ENCODE measurements at places on chromosomes 11 and 22.

DNA sequence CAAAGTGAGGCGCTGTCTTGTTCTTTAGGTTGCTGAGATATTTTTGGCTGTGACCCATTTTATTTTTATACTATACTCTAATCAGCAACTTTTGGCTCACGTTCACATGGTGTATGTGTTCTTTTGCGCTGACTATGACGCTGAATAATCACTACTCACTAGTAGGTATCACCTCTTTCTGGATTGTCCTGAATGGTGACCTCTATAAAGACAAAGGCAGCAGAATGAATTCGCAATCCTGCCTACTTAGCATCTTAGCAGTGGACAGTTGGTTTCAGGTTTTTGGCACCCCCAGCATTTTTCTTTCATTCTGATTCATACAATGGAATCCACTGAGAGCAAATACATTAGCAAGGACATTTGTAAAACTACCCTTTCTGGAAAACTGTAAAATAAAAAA, 351.3 kb downstream of the JRKL start:
- no peak for DNase-seq

DNA sequence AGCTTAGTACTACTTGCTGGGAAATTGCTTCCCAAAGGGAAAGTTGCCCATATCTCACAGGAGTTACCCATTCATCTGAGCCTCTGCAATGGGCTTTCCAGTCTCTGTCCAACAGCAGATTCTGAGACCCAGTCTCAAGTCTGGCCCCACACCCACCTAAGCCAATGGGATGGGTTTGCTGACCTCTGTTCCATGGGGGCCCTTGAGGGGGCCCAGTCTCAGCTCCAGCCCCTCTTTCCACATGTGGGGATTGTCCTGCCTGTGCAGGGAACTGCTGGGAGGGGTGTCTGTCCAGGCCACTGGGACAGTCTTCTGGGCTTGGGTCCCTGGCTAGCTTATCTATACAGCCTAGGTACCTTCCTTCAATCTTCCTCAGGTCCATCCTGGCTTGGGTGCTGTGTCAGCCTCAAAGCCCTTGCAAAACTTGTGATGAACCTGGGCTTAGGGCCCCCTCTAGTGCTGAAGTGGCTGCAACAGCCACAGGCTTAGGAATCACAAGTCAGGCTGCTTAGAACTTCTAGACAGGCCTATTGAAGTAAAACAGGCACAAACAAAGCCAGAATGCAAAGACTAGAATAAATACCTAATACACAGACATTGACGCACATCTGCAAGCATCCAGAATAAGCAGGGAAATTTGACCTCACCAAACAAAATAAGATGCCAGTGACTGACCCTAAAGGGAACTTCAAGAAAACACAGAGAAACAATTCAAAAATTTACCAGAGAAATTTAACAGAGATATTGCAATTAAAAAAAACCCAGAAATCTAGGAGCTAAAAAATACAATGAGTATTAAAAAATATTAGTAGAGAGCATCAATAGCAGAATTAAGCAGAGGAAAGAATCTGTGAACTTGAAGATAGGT, 11.7 kb upstream of the PATL1 start:
- DNase-seq = no peak

- DNase-seq = no peak
Measured at GRCh38 chr11:75766443-75767227, 1.9 kb upstream of the DGAT2 start.

GRCh38 chr11:75277991-75278790, 37.6 kb downstream of the TPBGL start:
- DNase-seq = no peak

- no peak for DNase-seq
Measured at GRCh38 chr11:25776238-25776637, 555.7 kb upstream of the ANO3 start.

GRCh38 chr22:27438271-27438980, 363.1 kb downstream of the MN1 start:
- no peak for DNase-seq

DNA sequence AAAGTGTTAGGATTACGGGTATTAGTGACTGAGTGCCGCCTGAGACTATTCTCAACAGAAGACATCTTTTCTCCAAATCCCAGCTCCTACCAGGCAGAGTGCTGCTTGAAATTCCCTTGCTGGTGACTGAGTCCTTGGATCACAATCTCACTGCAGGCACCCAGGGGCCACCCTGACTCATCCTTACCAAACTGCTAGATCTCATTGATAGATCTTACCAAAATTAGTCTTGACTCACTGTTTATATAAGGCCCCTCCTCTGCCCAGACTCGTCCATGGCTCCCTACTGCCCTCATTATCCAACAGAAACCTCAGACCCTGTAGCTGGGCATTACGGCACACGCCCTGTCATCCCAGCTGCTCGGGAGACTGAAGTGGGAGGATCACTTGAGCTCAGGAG, 14.7 kb downstream of the TBC1D10A start:
- no peak for DNase-seq

GRCh38 chr22:28426346-28427132, 253.1 kb downstream of the TTC28 start:
- DNase-seq = no peak

DNA sequence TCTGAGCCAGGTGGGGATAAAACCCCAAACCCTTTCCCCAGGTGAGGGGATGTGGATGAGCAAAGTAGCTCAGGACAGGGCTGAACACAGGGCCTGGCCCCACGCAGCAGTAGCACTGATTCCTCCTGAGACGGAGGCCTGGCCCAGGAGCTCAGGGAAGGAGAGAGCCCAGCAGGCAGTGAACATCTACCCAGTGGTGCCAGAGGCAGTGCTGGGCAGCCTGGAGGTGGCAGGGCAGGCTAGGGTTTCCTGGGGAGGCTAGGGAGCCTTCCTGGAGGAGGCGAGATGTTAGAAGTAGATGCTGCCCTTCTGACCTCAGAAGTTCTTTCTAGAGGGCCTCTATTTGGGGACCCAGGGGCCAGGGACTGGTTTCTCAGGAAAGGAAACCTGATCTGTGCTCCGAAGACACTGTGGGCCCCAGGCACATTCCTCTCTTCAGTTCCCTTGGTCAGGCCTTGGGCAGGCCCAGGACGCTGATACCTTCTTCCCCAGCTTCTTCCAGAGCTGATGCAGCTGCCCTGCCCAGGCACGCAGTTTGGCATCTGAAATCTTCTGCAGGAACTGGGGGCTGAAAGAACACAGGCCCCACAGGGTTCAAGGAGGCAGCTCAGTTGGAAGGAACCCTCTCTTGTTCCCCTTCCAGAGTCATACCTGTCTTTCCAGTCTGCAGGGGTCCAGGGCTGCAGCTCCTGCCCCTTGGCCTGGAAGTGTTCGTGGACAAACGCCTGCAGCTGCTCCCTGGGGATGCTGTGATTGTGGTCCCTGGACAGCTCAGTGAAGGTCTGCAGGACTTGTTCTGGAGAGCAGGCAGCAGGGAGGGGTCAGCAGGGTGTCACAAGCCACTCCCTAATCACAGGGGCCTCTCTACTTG, 16.8 kb downstream of the TREH start:
- peak; percentile 32 for DNase-seq

- DNase-seq = no peak
Measured at GRCh38 chr11:84106541-84106940, 820.4 kb upstream of the CCDC90B start.

- no peak for DNase-seq
Measured at GRCh38 chr11:11963842-11964773, 44.3 kb downstream of the DKK3 start.

- no peak for DNase-seq
Measured at GRCh38 chr11:9787981-9788521, 124.2 kb downstream of the SWAP70 start.

DNA sequence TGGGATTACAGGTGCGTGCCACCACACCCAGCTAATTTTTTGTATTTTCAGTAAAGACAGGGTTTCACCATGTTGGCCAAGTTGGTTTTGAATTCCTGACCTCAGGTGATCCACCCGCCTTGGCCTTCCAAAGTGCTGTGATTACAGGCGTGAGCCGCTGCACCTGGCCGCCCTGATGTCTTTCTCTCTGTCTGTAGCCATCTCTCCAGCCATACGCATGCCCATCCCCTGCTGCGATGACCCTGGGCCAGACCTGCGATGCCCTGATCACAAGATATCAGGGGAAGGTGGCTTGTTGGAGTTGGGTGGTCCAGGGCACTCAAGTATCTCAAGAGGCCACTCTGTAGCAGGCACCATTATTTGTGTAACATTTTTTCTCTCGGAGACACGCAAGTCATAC, 54.4 kb upstream of the RBFOX2 start:
- DNase-seq = no peak

DNA sequence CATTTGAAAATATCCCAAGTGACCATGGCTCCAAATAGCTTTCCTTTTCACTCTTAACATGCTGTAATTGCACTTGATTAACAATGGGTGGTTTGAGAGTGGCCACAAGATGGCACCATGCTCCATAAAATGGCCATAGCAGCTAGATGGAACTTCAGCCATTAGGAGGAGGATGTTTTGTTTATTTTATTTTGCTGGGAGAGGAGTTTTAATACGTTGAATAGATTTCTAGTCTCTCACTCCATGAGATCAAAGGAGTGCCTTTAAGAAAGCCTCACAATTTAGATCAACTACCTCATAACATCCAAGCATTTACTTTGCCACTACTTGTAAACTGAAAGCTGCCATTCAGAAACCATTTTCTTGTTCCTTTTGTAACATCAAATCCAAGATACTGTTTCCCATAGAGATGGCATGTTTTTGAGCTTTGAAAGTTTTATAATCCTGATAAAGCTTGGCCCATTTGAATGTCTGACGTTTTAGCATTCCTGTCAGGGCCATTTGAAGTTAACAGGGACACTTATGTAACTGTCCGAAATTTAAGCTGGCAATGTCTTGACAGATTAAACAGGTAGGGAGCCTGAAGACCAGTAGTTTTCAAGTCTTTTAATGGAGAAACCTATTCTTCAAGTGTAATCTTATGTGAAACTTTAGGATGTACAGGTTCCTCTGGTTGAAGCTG, 4.7 kb downstream of the FEN1 start:
- peak; percentile 86 for DNase-seq

GRCh38 chr11:80816966-80817365, 1376.1 kb upstream of the TENM4 start:
- DNase-seq = no peak

GRCh38 chr11:61771985-61772455, 19.6 kb downstream of the MYRF start:
- DNase-seq = no peak

DNA sequence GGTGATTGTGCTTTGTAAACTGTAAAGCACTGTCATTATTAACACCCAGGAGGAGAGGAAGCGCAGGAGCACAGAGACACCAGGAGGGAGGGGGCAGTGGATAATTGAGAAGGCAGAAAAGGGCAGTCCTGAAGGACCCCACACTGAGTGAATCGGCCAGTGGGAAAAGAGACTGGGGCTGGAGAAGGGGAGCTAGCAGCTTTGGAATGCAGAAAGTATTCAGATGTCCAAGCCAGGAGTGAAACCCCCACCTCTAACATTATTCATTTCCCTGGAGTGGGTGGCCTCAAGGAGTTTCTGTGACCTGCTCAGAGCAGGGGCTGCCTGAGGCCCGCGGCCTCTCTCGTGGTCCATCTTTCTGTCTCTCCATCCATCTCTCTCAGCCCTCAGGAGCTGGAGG, 38.0 kb upstream of the CDON start:
- DNase-seq = no peak

Data from posterior cingulate gyrus (tissue), 11 donors.